ENCODE measurements at places on chromosomes 7 and 10.

DNA sequence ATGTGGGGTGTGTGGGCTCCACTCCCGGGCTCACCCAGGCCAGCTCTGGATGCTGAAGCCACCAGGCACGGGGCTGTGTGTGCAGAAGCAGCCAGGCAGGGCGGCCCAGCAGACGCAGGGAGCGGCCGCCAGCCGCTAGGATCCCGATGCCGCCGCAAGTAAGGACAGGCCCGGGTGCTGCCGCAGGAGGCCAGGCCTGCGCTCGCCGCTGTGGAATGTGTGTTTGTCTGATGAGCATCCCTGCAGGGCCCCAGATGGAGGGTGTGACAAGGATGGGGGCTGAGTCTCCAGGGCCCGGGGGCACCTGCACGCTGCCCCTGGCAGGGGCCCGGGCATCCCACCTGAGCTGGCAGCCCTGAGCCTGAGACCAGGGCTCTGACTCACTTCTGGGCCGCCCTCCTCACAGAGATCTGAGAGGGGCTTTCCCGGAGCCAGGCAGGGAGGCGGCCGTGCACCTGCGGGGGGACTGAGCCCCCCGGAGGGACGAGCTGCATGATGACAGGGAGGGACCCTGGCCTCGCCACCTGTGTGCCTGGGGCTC, 101.5 kb downstream of the FOXL3 start:
- DNase-seq: no peak

DNA sequence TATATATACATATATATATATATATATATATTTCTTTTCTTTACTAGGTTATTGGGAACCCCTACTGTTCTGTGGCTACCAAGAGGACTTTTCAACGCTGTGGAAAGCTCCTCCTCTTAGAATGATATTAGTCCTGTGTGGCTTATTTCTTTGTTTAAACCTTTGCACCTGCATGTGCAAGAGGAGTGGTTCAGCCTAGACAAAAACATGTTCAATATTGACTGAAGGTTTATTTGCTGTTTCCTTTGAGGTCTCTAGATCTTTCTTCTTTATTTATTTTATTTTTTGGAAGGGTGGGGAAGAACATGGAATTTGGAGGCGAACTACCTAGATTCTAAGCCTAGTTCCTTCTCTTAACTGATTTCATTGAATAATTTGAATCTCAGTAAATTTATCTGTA, 118.1 kb downstream of the GNAT3 start:
- peak; percentile 90 for DNase-seq

GRCh38 chr7:39461263-39461820, 104.9 kb upstream of the YAE1 start:
- no peak for DNase-seq

- no peak for DNase-seq
Measured at GRCh38 chr10:454860-455259, 234.6 kb downstream of the DIP2C start.

DNA sequence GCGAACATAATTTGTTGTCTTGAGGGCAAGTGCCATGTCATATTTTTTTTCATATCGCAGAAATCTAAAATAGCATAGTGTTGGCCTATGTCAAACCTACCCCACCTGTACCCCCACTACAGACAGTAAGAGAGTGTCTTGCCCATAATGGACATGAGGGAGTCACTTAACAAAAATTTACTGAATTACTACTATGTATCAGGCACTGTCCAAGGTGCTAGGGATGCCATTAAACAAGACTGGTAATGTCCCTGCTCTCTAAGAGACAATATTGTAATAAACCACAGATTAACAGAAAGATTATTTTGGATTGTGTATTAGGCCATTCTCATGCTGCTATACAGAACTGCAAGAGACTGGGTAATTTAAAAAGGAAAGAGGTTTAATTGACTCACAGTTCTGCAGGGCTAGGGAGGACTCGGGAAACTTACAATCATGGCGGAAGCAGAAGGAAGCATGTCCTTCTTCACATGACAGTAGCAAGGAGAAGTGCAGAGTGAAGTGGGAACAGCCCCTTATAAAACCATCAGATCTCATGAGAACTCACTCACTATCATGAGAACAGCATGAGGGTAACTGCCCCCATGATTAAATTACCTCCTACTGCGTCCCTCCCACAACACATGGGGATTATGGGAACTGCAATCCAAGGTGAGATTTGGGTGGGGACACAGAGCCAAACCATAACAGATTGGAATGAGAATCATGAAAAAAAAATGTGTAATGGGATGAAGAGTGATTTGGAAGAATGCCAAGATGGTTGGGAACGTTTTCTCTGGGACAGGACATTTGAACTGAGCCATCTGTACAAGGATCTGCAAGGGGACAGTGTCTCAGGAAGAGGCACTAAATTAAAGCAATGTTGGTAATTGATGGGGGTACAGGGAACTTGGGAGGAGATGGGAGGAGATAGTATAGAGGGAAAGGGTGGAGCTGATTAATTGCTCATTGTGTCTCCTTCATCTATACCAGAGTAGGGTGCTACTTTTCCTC, 108.5 kb downstream of the FAM107B start:
- DNase-seq: no peak

DNA sequence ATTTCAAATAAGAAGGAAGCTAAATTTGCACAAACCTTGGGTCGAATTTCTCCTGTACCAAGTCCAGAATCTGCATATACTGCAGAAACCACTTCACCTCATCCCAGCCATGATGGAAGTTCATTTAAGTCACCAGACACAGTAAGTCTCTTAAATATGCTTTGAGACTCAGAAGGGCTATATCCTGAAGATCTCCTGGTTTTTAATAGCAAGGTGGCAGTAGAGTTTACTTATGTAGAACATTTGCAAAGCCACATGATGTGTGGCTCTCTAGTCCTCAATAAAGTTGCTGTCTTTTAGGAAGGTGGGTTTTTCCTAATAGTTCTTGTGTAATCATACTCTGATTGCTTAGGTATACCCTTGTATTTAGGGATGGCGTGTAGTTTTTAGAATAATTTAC, 8.7 kb downstream of the DBF4 start:
- DNase-seq: no peak

DNA sequence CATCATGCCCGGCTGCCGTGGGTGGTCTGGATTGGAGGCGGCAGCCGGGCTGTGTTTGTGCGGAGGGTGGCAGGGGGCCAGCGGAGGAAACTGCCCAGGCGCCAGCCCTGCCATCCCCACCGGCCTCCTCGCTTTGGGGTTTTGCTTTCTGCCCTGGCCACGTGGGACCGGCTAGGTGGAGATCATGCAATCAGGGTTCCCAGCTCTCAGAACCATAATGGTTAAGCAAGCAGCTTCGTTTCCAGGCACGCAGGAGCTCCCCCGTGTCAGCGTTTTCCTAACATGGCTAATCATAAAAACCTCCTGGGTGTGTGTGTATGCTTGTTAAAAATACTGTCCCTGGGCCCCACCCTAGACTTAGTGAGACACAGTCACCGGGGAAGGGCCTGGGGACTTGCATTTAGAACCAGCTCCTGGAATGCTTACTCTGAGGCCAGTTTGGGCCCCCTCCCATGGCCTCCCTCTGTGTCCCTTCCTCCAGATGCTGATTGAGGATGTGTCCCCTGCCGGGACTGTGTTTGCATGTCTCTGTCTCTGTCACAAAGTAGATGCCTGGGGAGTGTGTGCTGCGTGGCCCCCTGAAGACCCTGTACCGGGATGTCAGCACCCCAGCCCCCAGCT, 119.3 kb downstream of the CUX1 start:
- DNase-seq: no peak

DNA sequence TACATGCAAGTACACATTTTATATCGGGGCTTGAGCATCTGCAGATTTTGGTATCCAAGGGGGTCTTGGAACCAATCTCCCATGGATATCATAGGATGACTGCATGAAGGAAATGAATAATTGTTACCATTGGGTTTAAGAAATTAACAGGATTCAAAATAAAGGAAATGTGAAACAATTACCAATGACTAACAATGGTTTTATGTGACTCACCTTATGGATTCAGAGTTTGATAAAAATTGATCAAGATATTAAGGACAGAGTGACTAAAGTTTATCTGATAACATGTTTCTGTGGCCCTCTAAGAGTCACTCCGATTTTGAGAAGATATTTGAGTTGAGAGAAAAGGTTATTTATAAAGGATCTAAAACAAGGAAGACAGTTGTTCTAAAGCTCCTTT, 93.0 kb upstream of the ODAD2 start:
- DNase-seq: no peak

DNA sequence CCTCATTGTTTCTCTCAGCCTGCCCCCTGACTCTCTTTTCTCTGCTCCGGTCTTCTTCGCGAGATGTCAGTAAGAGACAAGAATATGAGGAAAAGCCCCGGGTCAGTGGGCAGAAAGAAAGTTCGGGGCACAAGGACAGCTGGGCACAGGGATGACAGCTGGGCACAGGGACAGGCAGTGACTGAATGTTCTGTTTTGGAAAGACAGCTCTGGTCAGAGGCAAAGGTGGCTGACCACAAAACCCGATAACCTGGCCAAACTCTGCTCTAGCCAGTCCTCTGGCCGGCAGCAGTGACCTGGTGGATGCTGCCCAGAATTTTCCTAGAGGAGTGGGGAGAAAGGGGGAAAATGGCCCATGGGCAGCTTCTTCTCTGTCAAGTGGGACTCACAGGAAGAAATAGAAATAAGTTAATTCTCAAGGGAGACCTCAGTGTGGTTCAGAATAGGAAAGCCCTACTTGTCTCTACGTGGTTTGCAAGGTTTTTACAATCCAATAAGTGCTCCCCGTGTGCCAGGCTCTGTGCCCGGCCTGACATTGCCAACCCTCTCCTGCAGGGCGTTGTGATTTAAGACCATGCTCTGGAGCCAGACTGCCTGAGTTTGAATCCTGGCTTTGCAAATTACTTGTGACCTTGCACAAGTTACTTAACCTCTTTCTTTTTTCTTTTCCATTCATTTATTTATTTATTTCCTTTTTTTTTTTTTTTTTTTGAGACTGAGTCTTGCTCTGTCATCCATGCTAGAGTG, 110.6 kb upstream of the ZNF716 start:
- no peak for DNase-seq

- no peak for DNase-seq
Measured at GRCh38 chr7:139683137-139683921, 94.5 kb downstream of the HIPK2 start.

DNA sequence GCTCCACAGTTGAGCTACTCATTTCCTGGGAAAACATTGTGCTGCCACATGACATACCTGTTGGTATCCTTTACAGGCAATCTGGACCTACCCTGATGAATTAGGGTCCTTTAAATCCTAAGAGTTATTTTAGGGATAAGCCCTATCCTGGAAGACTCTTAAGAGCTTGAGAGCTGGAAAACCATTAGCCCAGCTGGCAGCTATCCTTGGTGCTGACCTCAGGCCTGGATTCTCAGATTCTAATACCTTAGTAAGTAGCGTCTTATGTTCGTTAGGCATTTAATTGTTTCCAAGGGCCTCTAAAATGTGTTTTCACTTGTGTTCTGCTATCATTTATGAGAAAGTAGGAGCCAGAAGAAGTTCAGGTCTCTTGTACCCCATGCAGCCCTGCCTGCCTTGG, 93.0 kb upstream of the SORCS3 start:
- DNase-seq: no peak

- peak; percentile 10 for DNase-seq
Measured at GRCh38 chr10:70053841-70054288, 1.2 kb downstream of the MACROH2A2 start.

DNA sequence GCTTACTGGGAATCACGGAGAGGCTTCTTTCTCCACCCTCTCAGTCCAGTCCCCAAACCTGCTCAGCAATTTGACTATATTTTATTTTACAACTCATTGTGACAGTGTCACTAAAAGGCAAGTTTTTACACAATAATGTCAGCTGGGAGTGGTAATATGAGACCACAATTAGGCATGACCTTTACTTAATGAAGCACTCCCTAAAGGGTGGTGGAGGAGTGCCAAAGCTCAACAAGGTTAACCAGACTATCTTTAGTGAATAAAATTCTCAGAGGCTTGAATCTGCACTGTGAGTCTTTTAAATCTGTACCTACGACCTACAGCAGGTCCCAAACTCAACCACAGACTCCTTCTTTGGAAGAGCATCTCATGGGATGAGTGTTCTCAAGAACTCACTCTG, 215.6 kb downstream of the TAX1BP1 start:
- no peak for DNase-seq

GRCh38 chr10:28020993-28021982, 22.4 kb upstream of the ODAD2 start:
- DNase-seq: no peak

DNA sequence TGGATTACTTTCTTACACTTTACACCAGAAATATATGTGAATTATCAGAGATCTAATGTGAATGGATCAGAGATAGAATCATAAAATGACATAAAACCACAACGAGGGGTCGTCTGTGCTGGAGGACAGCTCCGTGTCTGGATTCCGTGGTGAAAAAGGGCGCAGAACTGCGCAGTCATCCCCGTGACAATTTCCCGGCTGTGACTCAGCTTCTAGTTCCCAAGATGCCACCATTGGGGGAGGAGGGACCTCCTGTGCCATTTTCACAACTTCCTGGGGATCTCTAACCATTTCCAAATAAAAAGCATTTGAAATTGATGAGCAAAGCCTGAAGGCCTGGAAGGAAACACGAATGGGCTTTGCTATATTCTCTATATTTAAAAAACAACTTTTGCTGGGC, 72.1 kb downstream of the PDGFA start:
- no peak for DNase-seq

GRCh38 chr10:124605001-124605370, 139.2 kb downstream of the FAM53B start:
- no peak for DNase-seq

DNA sequence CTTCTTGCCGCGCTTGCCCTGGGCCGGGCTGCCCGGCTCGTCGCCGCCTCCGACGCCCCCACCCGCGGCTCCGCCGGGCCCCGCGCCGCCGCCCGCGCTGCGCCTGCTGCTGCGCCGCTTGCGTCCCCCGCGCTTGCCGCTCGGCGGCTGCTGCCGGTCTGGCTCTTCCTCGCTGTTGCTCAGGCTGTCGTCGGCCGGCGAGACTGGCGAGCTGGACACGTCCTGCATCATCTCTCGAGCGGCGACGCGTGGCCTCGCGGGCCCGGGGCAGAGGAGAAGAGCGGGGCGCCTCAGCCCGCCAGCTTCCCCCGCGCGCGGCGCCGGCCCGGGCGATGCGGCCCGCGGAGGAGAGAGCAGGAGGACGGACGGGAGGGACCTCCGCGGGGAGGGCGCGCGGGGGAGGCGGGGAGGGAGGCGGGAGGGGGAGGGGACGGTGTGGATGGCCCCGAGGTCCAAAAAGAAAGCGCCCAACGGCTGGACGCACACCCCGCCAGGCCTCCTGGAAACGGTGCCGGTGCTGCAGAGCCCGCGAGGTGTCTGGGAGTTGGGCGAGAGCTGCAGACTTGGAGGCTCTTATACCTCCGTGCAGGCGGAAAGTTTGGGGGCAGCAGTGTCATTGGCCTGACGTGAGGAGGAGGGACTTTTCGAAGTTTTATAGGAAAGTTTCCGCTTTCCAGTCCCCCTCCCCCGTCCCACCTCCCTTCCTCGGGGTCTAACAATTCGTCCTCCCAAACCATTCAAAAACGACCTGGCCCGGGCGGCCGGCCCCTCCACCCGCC, at the start of gene TWIST1:
TWIST1 (minus strand) TSS at position 546 of the 779 bp plus-strand sequence; CDS start at position 231, 315 bp downstream.
- peak; percentile 70 for DNase-seq

GRCh38 chr7:149281508-149282330, 19.7 kb downstream of the ZNF783 start:
- no peak for DNase-seq

GRCh38 chr10:103793920-103794883, 61.2 kb downstream of the SH3PXD2A start:
- DNase-seq: peak; percentile 19

- no peak for DNase-seq
Measured at GRCh38 chr7:44162179-44162578, 21.0 kb upstream of the MYL7 start.
